ENCODE measurements at places on chromosomes 3 and 15. TPM values are rescaled to one million over a fixed set of nuclear protein-coding genes. Genes with fewer than 3 reads are reported as not detected.

SHF gene
- total RNA-seq: 5.2 TPM

CASR gene
- 72.8 TPM for total RNA-seq

DNA sequence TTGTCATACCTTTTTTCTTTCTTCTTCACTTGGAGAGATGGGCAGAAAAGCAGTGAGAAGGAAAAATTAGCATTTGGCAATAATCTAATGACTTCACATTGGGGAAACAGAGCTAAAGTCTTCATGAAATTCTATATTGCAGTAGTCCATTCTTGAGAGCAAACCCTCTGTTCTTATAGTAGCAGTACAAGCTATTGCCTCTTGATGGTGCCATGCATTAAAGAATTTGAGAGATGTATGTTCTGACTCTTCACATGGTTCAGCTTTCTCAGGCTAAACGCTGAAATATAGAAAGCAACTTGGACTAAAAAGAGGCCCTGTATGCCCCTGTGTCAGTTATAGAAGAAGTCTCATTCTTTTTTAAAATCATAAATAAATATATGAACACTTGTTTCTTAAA is 36.0 kb downstream of the PHLDB2 start:
- no peak for DNase-seq

GRCh38 chr3:24160424-24161095 is 215.5 kb downstream of the NR1D2 start:
- no peak for DNase-seq

DNA sequence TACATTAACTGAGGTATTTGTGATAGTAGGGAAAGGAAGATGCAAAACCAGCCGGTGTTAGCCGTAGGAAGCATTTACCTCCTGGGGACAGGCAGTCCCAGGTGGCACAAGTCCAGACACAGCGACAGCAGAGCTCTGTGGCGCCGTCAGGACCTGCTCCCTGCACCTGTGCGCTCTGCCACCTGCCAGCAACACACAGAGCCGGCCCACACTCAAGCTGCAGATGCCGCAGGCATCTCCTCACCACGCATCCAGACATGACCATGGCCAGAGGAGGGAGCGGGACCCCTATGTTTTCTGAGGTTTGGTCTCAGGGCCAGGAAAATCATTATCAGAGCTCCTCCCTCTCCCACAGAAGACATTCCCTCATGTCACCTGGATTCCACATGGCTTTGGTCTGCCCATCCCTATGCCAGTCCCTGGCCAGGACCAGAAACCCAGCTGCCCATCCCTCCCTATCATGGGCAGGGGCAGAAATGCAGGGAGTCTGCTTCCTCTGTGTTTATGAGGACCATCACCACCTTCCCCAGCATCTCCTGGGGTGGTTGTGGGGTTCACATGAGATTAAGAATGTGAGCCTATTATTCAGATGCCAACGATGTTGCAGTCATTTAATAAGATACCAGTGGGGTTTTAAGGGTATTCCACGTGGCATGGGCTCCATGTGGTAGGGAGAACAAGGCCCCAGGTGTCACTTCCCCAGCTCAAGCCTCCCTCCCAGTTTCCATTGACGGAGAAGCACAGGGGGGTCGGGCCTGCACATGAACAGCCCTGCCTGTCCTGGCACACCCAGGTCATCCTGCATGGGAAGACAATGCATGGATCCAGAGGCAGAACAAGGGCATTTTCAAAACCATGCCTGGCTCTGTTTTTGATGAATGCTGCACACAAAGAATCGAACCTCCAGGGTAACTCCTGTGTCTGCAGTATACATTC is 251.1 kb downstream of the OCA2 start:
- DNase-seq: no peak

DNA sequence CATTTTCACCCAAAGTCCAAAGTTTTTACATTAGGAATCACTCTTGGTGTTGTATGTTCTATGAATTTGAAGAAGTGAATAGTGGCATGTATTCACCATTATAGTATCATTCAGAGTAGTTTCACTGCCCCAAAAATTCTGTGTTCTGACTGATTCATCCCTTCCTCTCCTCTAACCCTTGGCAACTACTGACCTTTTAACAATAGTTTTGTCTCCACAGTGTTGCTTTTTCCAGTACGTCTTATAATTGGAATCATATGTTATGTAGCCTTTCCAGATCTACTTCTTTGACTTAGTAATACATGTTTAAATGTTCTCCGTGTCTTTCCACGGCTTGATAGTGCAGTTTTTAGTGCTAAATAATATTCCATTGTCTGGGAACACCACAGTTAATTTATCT is 379.0 kb upstream of the SGO1 start:
- DNase-seq: no peak

GRCh38 chr3:63349583-63350573 is 71.8 kb downstream of the SYNPR start:
- DNase-seq: no peak

DNA sequence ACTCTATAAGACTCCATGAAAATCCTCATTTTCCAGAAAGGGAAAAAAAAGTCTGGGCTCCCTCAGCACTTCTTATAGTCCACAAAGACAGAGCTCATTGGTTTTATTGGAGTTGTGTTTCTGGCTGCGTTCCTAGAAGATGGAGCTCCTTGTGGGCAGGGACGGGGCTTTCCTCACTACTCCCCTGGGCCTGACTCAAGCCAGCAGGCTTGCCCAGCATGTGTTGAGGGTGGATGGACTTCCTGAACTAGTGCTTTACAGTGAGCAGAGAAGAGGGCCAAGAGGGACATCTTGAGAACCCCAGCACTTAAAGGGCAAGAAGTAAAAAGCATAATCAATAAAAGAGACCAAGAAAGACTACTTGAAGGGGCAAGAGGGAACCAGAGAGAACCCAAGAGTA is 43.2 kb upstream of the EPHB1 start:
- DNase-seq: no peak

DNA sequence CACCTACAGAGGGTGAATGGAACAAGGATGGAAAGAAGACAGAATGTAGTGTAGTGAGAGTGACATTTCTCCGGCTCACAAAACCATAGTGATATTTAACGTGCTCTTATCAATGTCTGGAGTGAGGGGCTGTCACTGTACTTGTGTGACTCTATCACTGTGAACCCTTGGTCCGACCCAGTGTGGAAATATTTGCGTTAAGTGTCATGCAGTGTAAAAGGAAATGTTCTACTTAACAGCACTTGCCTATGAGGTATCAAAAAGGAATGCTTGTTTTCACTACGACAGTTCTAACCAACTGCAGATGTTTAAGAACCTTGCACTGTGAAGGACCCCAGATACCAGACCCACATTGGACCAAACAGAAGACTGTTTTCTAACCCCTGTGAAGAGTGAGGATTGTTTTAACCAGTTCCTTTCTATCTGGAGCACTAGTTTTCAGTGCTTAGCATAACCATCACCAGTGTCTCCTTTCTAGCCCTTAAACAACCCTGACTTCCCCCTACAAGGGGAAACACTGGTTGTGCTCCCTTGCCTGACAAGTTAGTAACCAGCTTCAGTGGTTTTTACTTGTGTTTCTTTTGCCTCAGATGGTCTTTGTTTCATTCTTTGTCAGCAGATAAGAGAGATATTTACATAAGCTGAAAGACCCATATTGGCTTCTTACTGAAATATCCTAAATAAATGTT is 144.7 kb upstream of the ABHD17C start:
- DNase-seq: no peak

DNA sequence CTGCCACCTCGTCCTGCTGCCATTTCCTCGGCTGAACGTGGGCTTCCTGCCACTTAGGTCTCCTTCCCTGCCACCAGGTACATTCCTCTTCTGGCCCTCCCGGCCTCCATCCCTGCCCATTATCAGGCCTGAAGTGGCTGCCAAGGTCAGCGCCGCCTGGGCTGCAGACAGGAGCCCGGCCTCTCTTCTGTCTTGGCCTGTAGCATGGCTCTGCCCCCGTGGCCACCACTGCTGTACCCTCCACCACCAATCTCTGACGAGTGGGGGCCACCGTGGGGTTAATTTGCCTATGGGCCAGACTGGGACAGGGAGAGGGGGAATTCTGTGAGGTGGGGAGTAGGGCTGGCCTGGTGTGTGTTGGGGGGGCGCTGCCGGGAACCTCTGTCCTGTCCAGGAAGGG is 2.0 kb upstream of the BAHD1 start:
- DNase-seq: no peak

DNA sequence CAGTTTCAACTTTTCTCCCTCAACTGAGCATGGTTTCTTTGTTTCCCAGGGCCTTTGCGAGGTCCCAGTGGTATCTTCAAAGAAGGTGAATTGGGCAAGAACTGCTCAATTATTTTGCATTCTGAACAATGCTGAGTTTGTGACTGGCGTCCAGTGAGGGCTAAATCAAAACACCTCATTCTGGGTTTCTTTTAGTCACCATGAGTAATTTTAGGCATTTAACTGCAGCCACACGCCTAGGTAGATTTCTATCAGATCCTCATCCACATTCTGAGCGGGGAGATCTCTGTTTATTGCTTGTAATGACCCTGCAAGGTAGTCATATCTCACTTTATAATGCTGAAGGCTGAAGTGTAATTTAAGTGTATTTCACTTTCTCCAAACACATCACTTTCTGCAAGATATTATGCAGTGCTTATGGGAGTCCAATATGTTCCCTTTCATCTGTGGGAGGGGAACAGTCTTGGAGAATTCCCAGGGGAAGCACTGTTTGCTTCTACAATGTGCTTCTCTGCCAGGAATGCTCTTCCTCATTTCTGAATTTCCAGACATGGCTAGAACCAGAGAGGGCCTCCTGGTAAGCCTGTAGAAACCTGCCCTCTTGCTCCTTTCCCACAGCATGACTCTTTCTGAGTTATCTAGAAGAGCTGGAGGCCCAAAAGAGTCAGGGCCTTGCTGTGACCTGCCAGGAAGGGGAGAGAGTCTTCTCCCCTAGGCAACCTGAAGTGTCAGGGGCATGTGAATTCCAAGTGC is 91.7 kb downstream of the FRMD4B start:
- no peak for DNase-seq

DNA sequence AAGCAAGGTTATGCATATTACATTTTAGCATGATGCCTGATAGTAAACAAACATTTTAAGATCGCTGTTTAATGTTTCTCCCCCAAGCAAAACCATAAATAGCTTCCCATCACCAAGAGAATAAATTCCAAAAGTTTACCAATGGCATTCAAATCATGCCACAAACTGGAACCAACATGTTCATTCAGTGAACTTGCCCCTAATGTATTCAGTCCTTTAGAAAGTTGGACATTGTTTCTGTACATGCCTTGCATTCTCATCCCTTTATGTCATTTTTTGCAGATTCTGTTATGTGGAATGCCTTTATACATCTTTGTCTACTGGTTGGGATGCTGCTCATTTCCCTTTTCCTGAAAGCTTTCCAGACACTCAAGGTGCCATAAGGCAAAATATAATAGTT is 105.5 kb downstream of the PYDC2 start:
- DNase-seq: no peak

DNA sequence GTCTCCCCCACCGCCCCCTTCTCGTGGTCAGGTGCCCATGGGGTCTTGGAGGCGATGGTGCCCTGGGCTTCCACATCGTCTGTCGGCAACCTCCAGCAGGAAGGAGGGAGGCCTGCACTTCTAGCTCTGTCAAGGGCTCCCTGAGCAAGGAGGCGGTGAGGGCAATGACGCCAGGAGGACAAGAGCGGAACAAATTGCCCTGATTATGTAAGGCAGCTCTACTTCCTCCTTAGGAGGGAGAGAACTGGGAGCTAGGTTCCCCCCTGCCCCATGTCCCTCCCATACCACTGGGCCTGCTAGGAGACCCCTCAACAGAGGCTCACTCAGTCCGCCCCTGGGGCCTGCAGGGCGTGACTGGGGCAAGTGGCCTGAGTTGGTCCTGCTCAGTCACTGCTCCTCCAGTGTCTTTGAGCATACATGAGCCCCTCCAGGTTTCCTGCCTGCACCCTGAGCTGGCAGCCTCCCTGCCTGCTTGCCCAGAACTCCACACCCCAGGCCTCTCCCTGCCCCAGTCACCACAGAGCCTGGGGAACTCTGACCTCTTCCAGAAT is 56.1 kb downstream of the CACNA2D2 start:
- no peak for DNase-seq

GRCh38 chr3:125477701-125478100 is 42.3 kb downstream of the SNX4 start:
- no peak for DNase-seq

DNA sequence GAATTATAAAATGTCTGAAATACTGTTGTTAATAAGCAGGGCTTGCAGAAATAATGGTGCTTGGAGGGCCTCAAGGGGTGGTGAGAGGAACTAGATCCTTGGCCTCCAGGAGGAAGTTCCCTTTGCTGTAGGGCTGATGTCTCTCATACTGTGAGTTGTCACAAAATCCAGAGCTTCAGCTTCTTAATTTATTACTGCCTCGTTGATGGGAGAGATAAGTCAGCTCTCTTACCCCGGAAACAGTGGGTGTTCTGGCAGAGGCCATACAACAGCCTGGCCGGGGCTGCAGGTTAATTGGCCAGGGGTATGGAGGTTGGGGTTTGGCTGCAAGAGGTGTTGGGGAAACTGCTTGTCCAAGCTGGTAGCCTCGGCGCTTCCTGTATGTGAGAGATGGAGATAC is 15.5 kb downstream of the MAPKAPK3 start:
- DNase-seq: no peak

- no peak for DNase-seq
Observed at GRCh38 chr3:165254812-165255211, 58.6 kb upstream of the SLITRK3 start.

DNA sequence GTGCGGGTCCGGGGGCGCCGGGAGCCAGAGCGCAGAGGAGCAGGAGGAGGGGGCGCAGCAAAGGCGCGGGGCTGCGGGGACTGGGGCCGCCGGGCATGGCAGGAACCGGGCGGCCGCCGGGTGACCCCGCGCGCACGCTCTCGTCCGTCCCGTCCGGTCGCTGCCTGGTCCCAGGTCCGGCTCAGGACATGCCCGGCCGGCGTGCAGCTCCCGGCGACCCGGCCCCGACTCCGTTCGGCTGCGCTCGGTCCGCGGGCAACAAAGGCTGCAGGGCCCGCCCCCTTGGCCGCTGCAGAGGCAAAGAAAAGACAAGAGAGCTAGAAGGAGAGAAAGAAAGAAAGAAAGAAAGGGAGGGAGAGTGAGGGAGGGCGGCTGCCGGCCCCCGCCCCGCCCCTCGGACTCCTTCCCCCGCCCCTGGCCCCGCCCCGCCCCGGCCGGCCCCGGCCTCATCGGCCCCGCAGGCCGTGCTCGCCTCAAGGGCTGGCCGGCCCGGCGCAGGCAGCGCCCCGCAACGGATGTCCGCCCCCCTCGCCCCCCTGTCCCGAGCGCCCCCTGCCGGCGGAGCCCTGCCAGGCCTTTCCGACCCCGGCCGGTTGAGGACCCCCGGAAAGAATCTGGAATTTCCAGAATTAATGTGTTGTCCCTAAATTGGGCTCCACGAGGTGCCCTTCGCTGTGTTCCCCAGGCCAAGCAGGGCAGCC is at the start of gene ADAMTS7:
ADAMTS7 (minus strand) TSS at position 341 of the 701 bp plus-strand sequence; CDS start at position 97, 244 bp downstream.
- peak; percentile 83 for DNase-seq

DNA sequence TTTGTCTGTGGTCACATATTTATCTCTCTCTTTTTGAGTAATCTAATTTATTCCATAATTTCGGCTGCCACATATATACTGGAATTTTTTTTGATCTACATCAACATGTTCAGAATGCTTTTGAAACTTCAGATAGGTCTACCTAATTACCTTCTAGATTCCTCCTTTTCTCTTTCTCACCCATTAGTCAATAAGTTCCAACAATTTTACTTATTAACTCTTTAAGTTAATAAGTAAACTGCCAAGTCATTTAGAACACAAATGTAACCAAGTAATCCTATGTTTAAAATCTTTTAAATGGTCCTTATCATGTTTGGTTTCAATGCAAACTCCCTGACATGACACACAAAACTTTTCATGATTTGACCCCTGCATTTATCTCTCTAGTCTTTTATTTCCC is 410.5 kb downstream of the UNC13C start:
- no peak for DNase-seq

GRCh38 chr3:13569641-13570390 is 20.9 kb downstream of the FBLN2 start:
- DNase-seq: no peak

GRCh38 chr3:169133178-169134161 is 530.0 kb downstream of the MECOM start:
- DNase-seq: no peak
